ENCODE measurements at places on chromosomes 1 and 21.

DNA sequence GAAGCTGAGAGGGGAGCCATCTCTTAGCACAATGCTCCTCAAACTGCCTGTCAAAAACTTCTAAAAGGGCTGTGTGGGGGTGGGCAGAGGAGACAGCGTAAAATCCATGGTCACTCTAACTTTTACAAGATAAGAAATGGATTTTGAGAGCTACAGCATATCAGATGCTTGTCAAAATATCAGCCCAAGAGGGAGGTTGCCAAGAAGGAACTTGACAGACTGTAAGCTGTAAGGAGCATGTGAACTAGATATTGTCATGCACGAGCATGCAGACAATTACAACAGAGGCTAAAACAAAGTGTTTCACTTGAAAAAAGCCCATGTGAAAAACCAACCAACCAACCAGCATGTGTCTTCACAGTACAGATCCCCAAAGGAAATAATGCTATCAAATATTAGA, 107.3 kb upstream of the B3GALT2 start:
- DNase-seq: no peak

DNA sequence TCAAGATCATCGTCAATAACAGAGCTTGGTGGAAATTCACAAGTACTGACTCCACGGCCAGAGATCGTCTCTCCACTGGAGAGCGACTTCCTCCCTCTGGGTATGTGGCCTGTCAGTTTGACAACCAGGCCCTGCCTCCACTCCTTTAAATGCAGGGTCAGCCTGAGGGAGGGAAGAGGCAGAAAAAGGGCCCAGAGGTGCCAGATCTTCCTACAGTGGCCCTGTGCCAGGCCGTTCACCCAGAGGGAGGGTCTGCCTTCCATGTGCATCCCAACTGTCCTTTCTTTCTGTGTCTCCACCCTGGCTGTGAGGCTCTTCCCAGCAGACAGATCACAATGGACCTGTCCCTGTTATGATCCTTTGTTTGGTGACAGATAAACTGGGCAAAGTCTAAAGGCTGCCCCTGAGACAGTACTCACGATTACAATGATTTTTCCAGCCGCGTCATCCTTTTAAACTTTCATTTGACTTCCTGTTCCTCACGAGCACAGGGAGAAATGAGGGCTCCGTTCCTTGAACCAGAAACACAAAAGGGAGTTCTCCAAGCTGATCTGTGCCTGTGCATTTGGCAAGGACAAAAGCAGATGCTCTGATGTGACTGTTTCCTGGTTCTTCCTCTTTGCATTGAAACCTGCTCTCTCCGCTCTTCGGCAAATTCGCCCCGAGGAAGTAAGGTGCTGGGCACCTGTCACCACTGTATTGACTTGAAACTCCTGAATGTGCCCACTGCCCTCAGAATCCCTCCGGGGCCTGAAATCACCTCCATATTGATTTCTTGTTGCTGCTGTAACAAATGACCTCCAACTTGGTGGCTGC, 126.7 kb downstream of the PGBD5 start:
- DNase-seq: no peak

- no peak for DNase-seq
Measured at GRCh38 chr1:56302878-56303277, 276.5 kb downstream of the PLPP3 start.

- DNase-seq: no peak
Measured at GRCh38 chr1:232334811-232335210, 295.1 kb downstream of the SIPA1L2 start.

DNA sequence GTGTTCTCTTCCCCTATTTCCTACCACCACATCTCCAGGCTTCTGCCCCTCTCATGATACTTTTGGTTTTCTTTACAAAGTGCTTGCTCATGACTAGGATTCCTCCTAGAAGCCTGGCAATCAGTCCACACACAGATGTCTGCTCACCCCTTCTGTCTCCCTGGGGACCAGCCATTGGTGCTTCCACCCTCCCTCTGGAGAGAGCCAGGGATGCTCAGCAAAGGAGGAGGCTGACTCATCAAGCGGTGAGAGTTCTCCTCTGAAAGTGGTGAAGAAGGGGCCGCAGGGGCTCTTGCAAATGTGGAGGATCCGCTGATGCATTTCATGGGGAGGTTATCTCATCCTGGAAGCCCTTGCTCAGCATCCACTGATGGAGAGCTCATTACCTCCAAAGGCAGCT, 14.5 kb downstream of the NT5C1A start:
- no peak for DNase-seq
